H1 (cell line): ENCODE measurements at places on chromosomes 11 and 22.
A peak's percentile ranks its signal among the peaks of the same experiment; 100 is the strongest.

DNA sequence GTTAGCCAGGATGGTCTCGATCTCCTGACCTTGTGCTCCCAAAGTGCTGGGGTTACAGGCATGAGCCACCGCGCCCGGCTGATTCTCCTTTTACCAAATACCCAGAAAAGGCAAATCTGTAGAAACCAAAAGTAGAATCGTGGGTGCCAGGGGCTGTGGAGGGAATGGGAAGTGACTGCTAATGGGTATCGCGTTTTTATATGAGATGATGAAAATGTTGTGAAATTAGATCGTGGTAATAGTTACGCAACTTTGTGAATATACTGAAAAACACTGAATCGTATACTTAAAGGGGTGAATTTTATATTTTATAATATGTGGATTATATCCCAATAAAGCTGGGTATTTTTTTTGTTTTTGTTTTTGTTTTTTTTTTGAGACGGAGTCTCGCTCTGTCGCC, 48.2 kb upstream of the CREB3L1 start:
- H3K36me3 ChIP-seq, result no peaks in the 10 kb centered on the region
- no peaks in the 10 kb centered on the region for H3K27me3 ChIP-seq
- H3K4me1 ChIP-seq, result no peaks in the 10 kb centered on the region
- H3K4me3 ChIP-seq, result no peak overlapping the region
- no peak for DNase-seq

DNA sequence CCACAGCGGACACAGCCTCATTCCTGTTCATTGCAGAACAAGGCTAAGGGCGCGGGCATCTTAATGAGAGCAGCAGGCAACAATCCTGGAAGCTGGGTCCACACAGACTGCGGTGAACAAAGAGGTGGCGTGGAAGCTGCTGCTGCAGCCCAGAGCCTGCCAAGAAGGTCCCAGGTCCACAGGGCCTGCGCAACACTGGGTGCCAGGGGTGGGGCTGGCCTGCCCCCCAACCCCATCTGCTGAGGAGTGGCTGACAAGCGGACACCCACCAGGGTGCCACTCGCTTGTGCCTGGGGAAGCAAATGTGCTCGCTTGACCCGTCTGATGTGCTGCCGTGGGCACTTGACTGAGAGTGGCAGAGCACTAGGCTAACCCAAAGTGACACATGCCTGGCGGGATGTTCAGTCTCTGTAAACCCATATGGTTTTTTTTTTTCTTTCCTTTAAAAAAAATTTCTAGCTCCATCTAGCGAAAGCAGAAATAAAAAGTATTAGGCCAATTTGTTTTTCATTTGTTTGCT, 83.2 kb upstream of the PITPNB start:
- no peak overlapping the region for H3K27ac ChIP-seq
- no peaks in the 10 kb centered on the region for H3K4me1 ChIP-seq
- no peaks in the 10 kb centered on the region for H3K27me3 ChIP-seq
- no peak overlapping the region for H3K4me3 ChIP-seq

- H3K36me3 ChIP-seq, result no peaks in the 10 kb centered on the region
- peak overlapping the region; percentile 96 for H3K4me3 ChIP-seq
- DNase-seq, result no peak
- no peaks in the 10 kb centered on the region for H3K4me1 ChIP-seq
- 0 out of 2 replicates have a peak overlapping the region, but pooled peaks have one; percentile 92 for H3K27ac ChIP-seq
Measured at GRCh38 chr11:83158357-83158786, 1.4 kb downstream of the PCF11 start.

DNA sequence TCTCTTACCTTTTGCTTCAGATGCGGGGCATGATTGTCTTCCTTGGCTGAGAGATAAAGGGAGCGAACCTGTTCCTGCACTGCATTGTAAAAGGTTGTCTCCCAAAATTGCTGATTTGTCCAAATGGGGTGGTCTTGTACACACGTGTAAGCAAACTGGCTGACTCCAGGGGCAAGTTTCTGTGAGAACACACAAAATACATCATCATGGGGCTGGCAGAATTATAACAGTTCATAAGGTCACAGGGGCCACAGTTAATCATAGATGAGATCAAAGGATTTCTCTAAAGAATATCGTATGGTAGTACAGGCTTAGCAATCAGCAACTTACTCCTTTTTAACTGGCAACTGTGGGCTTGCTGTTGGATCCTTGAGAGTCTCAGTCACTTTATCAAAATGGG, 194.3 kb downstream of the SWAP70 start:
- no peak overlapping the region for H3K27ac ChIP-seq
- peaks cover 6% of the 10 kb centered on the region for H3K36me3 ChIP-seq

DNA sequence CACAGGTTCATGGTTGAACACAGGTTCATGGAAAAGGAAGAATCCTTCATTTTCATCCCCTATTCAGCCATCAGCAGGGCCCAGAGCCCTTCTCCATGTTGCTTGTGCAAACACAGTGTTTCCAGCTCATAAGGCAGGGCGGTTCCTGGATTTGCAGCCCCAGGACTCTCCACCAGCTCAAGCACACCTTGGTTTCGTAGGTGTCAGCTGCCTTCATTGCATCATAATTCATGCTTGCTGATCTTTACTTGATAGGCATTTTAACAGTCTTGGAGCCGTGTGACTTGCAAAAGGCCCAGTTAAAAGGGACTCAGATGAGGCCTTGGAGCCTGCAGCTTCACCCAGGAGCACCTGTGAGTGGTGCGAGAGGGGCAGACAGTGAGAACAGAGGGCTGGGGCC, 318.1 kb upstream of the B3GAT1 start:
- no peak overlapping the region for H3K4me3 ChIP-seq
- no peaks in the 10 kb centered on the region for H3K36me3 ChIP-seq
- H3K27me3 ChIP-seq, result no peaks in the 10 kb centered on the region
- peaks cover 9% of the 10 kb centered on the region for H3K4me1 ChIP-seq
- DNase-seq, result no peak

GRCh38 chr11:32168924-32169323, 78.0 kb downstream of the RCN1 start:
- H3K27ac ChIP-seq, result no peak overlapping the region
- H3K36me3 ChIP-seq, result no peaks in the 10 kb centered on the region
- no peaks in the 10 kb centered on the region for H3K27me3 ChIP-seq
- no peaks in the 10 kb centered on the region for H3K4me1 ChIP-seq
- DNase-seq, result no peak
- H3K4me3 ChIP-seq, result no peak overlapping the region

- no peak overlapping the region for H3K27ac ChIP-seq
- DNase-seq, result no peak
- H3K27me3 ChIP-seq, result no peaks in the 10 kb centered on the region
- H3K36me3 ChIP-seq, result no peaks in the 10 kb centered on the region
Measured at GRCh38 chr11:102608699-102609098, 16.4 kb downstream of the MMP20 start.

GRCh38 chr22:48507171-48507570, 1320.5 kb downstream of the BRD1 start:
- H3K27ac ChIP-seq, result no peak overlapping the region
- peaks cover 7% of the 10 kb centered on the region; the same call in 1 of the 2 replicates for H3K4me1 ChIP-seq
- H3K4me3 ChIP-seq, result no peak overlapping the region
- no peak for DNase-seq
- no peaks in the 10 kb centered on the region for H3K36me3 ChIP-seq
- H3K27me3 ChIP-seq, result no peaks in the 10 kb centered on the region

DNA sequence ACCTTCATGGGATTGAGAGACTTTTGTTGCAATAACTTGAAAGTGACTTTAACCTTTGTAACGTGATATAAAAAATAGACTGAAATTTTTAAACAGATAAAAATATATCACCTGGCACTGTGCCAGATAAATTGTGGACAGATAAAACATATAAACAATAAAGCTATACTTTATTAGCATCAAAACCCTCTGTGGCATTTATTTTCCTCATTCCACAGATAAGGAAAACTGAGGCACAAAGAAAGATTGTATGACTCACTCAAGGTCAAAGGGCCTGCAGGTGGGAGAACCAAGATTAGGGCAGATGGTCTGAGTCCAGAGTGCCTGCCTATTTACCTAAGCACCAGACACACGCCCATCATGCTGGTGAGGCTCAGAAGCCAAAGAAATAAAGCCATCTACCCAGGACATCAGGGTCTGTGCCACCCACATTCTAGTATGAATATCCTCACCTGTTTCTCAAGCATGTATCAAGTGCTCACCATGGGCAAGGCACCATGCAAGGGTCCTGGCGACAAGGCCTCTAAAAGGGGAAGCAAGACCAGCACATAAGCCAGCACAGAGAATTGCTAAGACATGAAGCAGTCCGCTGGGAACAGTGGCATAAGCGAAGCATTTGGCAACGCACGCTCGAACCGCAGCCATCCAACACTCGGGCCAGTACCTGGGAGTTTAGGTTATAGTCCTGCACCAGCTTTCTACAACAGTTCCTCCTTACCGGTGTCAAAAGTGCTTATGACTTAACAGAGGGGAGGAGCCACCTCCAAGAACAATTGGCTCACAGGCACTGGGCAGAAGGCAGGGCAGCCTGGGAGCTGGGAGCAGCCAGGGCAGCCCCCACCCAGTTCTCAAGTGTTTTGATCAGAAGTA, 17.6 kb downstream of the MYH9 start:
- no peak for DNase-seq
- no peaks in the 10 kb centered on the region for H3K27me3 ChIP-seq
- peaks cover 52% of the 10 kb centered on the region for H3K4me1 ChIP-seq

DNA sequence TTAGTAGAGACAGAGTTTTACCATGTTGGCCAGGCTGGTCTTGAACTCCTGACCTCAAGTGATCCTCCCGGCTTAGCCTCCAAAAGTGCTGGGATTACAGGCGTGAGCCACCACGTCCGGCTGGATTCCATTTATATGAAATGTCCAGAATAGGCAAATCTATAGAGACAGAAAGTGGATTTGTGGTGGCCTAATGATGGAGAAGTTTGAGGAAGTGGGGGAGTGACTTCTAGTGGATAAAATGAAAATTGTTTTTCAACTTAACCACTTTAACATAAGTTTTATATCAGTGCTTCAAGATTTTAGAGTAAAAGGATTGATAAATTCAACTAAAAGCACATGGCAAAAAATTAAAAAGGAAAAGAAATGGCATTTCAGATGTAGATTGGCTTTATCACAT, 66.2 kb downstream of the HIPK3 start:
- DNase-seq, result no peak
- no peaks in the 10 kb centered on the region for H3K27me3 ChIP-seq
- H3K4me3 ChIP-seq, result no peak overlapping the region
- no peak overlapping the region for H3K27ac ChIP-seq
- no peaks in the 10 kb centered on the region for H3K4me1 ChIP-seq
- H3K36me3 ChIP-seq, result no peaks in the 10 kb centered on the region

- H3K36me3 ChIP-seq, result no peaks in the 10 kb centered on the region
- no peaks in the 10 kb centered on the region for H3K27me3 ChIP-seq
- DNase-seq, result no peak
- H3K27ac ChIP-seq, result no peak overlapping the region
- no peak overlapping the region for H3K4me3 ChIP-seq
Measured at GRCh38 chr11:113043698-113044097, 82.5 kb downstream of the NCAM1 start.

- no peaks in the 10 kb centered on the region for H3K36me3 ChIP-seq
- peaks cover 11% of the 10 kb centered on the region for H3K4me1 ChIP-seq
- no peak for DNase-seq
- H3K27me3 ChIP-seq, result no peaks in the 10 kb centered on the region; the same call in 1 of the 2 replicates
- no peak overlapping the region for H3K4me3 ChIP-seq
- H3K27ac ChIP-seq, result no peak overlapping the region
Measured at GRCh38 chr11:126704096-126704495, 296.5 kb downstream of the KIRREL3 start.
